ENCODE measurements at places on chromosomes 7 and 10.

DNA sequence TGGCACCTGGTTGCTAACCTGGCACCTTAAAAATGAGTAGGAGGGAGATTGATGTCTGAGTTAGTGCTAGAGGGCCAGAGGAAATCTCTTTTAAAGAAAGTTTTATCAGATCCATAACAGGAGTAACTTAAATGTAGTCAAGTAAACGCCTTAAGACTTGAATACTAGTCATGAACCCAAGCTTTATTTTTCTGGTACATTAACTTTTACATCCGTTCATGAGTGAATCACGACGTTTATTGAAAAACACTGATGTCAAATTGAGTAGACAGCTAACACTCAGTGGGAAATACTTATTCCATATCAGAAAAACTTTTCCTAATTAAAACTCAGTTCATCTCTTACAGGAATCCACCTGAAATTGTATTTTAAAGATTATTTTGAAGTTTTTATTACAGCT, 6.9 kb upstream of the LAMB1 start:
- DNase-seq: no peak

- DNase-seq: no peak
Measured at GRCh38 chr7:66698652-66699205, 41.8 kb upstream of the RABGEF1 start.

GRCh38 chr7:94556028-94556427, 46.4 kb downstream of the CASD1 start:
- DNase-seq: no peak

- DNase-seq: no peak
Measured at GRCh38 chr7:131234719-131235488, 92.8 kb upstream of the MKLN1 start.

GRCh38 chr7:28933846-28934320, 24.2 kb downstream of the TRIL start:
- DNase-seq: no peak

DNA sequence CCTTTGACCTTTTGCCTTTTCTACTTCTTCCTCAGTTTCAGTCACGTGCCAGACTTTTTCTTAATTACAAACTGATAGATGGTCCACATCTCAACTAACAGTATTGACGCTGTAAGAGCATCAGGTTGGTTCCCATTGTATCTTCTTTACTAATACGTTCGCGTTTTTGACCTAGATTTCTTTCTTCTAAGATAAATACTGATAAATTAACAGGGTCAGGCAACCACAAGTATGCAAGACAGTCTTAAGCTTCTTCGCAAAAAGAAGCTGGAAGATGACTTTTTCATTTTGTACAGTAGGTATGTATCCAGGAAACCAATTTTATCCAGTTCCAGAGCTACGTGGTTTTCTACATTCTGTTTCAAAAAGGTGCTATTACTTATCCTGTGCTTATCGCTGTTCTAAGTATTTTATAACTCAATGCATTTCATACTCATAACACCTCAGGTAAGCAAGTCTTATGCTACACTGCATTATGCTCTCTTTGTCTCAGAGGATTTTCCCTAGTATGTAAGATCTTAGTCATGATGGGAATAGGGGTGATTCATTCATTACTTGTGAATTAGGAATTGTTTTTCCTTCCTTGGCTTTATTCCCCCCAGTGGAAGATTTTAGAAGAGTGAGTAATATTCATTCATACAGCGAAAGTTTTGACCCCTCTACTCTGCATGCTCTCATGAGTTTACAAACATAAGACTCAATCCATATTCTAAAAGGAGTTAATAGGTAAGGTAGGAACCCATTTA, 955 bp downstream of the DUS4L start:
- no peak for DNase-seq

- DNase-seq: no peak
Measured at GRCh38 chr7:159070431-159071148, 74.1 kb downstream of the VIPR2 start.

DNA sequence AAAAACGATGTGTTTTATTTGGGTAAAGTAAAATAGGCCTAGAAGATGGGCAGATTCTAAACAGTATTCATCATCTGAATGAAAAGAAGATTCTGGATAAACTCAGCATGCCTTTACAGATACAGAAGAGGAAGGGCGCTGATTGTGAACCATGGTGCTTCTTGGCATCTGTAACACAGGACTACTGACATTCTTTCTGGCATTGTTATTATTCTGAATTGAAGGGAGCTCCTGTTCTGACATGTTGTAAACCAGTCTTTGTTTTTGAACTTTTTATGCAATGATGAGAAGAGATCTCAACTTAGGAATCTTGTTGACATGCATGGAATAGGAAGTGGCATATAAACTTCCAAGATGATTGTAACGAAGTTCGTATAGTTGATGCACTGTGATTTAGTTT, 13.5 kb downstream of the RPA3 start:
- no peak for DNase-seq

- peak; percentile 58 for DNase-seq
Measured at GRCh38 chr10:31083765-31084184, 52.1 kb upstream of the ZNF438 start.

DNA sequence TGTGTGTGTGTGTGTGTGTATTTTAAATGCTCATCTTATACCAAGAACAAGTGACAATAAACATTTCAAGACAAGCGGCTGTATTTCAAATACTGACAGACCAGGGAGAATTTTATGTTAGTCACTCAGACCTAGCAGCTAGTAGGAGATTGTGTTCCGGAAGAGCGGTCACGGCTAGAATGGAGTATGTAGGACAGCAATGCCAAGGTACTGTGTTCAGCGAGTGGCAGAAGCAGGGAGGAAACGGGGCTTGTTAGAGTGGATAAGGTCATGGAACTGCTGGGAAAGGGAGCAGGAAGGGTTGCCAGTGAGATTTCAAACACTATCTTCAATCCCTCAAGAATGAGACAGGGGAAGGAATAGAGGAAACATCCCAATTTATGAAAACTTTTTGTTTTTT, 260.5 kb upstream of the PITRM1 start:
- no peak for DNase-seq

GRCh38 chr10:96502561-96503282, 11.0 kb downstream of the TLL2 start:
- no peak for DNase-seq

DNA sequence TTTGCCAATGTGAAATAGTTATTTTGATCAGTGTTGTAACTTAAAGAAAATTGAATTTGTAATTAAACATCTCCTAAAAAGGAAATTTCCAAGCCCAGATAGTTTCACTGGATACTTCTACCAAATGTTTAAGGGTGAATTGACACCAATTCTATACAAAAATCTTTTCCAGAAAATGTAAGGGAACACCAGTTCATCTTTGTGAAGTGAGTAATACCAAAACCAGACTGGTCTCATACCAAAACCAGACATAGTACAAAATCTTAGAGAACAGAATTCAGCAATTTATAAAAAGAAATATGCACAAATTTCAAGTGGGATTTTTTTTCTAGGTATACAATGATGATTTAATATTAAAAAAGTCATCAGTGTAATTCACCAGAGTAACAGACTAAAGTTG, 86.0 kb upstream of the ZNF32 start:
- DNase-seq: no peak

GRCh38 chr10:73837072-73837471, 25.7 kb upstream of the NDST2 start:
- DNase-seq: no peak

DNA sequence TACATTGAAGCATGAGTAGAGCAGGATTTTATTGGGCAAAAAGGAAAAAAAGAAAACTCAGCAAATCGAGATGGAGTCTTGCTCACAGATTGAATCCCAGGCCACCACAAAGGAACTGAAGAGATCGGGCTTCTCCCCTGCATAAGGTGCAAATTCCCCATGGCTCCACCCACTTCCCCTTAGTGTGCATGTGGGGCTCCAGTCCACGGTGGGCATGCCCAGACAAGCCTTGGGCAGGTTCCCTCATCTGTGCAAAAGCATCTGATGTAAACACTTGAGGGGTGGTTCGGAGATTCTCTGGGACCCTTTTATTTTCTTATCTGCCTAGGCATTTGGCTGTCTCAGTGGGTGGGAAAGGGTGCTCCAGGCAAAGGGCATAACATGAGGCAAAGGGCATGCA, 150.7 kb downstream of the CFTR start:
- DNase-seq: peak; percentile 18

- no peak for DNase-seq
Measured at GRCh38 chr7:1981878-1982230, 250.9 kb downstream of the MAD1L1 start.

- no peak for DNase-seq
Measured at GRCh38 chr7:22351878-22352277, 5.1 kb downstream of the RAPGEF5 start.

- no peak for DNase-seq
Measured at GRCh38 chr7:104901240-104901619, 112.8 kb upstream of the KMT2E start.

- DNase-seq: no peak
Measured at GRCh38 chr7:11207565-11207964, 233.9 kb downstream of the PHF14 start.

- DNase-seq: no peak
Measured at GRCh38 chr7:20284003-20284770, 46.5 kb upstream of the ITGB8 start.

DNA sequence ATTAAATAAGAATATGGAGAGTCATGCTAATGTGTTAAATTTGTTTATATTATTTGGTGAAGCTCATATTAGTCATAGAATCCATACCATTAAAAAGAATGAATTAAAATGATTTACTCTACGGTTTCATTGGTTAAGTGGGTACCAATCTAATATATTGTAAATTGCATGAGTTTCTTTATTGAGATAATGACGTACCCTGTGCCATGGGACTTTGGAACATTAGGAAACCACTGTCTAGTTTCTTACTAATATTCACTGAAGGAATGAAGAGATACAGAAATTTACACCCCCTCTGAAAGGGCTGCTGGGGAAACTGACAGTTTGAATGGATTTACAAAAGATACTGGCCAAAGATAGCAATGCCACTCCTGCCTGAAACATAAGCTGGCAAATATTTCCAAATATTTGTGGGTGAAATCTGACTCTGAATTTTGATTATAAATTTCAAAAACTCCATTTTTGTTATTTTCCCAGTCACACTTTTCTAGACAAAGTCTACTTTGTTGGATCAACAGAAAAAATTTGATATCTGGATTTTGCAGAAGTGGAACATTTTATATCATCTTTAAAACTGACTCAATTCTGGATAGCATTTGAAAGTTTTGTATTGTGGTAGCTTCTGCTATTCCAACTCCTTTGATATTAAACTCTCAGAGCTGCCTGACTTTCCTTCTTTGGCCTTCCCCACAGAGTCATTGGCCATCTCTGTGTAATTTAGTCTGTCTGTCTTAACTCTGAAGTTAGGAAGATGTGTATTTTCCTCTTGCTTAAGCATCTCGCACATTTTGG, 22.3 kb downstream of the MDFIC start:
- DNase-seq: no peak

DNA sequence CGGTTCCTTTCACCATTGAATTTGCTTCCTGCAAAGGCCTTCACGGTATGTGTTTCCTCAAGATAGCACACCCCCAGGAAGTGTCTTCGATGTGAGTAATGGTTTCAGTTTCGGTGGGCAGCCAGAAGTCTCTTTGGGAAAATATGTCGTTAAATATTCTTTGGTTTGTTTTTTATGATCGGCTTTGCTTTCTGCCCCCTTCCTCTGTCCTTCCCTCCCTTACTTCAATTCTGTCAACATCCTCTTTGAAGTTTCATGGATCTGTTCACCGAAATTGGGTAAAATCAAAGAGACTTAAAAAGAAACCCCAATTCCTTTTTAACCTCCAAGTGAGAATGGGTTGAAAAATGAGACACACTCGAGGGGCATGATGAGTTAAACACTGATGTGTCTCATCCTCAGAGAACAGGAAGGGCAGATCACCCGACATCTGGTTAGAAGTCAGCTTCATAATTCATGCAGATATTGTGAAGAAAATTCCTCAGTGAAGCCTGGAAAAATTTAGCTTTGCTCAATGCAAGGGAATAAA, 170.8 kb upstream of the HABP2 start:
- DNase-seq: no peak

GRCh38 chr10:35341521-35341920, 5.2 kb downstream of the CCNY start:
- no peak for DNase-seq

GRCh38 chr10:100024748-100025147, 15.0 kb upstream of the DNMBP start:
- DNase-seq: no peak

- DNase-seq: no peak
Measured at GRCh38 chr7:1927937-1928644, 258.0 kb downstream of the ELFN1 start.

- DNase-seq: no peak
Measured at GRCh38 chr7:48285373-48285772, 114.1 kb downstream of the ABCA13 start.

- DNase-seq: peak; percentile 33
Measured at GRCh38 chr10:114386452-114386851, 17.9 kb downstream of the AFAP1L2 start.

- DNase-seq: no peak
Measured at GRCh38 chr7:17406738-17407137, 108.3 kb downstream of the AHR start.

DNA sequence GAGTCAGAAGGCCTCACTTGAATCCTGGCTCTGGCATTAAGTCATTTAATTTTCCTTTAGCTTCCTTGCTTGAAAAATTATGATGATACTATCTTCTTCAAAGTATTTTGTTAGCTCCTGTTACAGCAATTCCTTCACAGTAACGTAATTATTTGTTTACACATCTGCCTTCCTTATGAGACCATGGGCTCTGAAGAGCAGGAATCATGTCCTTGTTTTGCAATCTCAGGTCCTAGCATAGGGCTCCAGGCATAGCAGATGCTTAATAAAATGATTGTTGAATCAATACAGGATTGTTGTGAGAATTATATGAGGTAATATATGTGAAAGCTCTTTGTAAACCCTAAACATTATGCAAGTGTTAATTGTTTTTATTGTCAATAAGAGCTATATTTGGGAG, 25.5 kb downstream of the KLHDC10 start:
- no peak for DNase-seq

Data from WTC11 (cell line).